AG04450 (cell line): ENCODE measurements at places on chromosomes 4 and X.

DNA sequence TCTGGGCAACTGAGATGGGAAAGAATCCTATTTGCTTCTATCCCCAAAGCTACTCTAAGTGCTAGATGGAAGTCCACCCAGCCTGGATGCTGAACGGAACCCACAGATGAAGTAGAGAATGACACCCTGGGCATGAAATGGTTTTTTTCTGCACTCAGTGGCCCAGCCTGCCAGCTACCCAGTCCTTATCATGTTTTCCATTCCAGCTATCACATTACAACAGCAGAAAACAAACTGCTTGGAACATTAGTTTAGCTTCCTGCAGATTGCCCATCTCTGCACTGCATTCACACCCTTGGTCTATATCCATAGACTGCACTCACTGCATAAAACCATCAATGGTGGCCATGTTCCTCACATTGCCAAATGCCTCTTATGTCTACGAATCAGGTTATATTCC, 79.1 kb downstream of the NYX start:
- DNase-seq, result no peak

DNA sequence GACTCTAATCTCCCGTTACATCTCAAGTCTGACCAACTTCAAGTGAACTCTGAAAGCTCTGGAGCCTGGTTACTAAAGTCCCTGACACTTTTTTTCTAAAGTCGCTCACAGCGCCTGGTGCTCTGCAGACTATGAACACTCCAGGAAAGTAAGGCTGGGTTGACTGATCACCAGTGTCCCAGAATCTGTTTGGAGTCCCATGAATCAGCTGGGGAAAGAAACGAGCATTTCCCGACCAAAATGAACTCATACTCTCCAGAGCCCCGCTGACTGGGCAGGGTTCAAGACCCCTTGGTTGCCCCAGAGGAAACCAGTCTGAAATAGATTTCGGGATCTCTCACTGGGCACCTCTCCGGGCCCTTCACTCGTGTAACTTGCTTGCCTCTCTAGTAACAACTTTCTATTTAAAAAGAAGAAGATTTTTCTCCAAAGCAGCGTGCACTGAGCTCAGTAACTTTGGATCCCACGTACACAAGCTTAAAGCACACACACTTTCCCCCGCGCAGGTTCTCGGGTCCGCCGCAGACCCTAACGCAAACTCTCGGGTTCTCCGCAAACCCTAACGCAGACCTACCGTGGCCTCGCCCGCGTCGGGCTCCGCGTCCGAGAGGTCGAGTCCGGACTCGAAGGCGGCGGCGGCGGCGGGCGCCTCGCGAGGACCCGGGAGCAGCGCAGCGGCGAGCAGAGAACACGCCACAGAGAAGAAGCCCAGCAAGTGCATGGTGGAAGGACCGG, 964 bp downstream of the VEGFC start:
- DNase-seq, result no peak

DNA sequence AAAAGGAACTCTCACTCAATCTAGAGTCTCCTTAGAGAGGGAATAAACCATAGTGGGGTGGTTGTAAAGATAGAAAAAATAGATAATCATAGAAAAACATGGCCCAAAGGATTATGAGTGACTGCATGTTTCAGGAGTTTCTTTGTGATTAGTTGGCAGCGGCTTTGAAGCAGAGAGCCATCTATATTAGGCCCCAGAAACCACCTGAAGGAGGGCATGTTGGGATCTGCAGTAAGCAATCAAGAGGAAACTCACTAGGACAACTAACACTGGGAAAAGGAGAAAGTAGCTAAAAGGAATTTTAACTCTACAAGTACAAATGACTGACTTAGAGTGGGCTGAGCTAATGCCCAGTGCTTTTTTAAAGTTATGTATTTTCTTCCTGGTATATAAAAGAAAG, 269.2 kb upstream of the NRK start:
- DNase-seq, result no peak

DNA sequence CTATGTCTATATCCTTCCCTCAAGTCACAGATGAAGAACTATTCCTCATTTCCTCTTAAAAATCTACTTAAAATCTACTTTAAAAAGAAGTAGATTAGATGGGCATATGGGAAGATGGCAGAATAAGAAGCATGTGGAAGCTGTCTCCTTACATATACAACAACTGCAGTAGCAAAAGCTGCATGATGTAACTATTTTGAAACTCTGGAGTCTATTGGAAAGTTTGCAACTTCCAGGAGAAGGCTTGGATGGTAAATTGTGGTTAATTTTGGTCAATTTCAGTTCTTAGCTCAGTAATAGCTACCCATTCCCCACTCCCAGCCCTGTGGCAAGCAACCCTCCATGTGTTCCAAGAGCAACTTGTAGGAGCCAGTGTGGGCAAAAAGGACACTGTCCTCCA, 36.9 kb downstream of the MORC4 start:
- no peak for DNase-seq

- no peak for DNase-seq
These were observed 944 bp downstream of the FUNDC2 start for GRCh38 chrX:155027509-155028066.

- no peak for DNase-seq
These were observed 1676.7 kb upstream of the TENM3 start for GRCh38 chr4:180566492-180566891.

GRCh38 chrX:128634754-128635153, 582.6 kb upstream of the ACTRT1 start:
- DNase-seq, result no peak

GRCh38 chrX:10326578-10326977, 169.8 kb downstream of the CLCN4 start:
- no peak for DNase-seq

DNA sequence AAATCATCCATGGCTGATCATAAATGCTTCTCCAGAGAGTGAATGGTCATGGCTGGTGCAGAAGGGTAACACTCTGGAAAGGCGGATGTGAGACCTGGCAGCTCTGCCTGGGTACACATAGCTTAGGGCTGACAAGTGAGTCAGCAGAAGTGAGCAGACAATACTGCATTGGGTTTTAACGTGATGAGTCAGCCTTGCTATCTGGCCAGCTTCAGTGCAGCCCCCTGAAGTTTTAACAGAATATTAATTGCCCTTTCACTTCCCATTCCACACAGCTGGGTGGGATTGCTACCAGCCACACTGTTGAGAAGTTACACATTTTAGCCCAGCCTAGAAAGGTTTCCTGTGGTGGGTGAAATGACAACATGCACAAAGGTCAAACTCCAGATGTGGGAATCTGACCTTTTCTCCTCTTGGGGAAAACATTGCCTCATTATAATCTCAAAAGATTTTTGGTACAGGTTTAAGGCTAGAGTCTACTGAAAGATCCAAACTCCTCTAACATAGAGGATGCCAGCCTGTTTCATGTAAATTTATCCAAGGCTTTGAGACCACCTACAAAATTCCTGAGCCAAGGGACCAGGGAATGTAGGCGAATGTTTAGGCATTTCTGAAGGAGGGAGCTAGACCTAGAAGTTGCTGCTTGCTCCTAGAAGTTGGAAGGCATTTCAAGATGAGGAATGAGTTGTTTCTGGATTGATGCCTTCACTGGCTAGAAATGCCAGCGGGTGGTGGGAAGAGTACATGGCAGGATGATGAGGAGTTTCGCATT, 230.3 kb upstream of the PGRMC2 start:
- peak; percentile 95 for DNase-seq

DNA sequence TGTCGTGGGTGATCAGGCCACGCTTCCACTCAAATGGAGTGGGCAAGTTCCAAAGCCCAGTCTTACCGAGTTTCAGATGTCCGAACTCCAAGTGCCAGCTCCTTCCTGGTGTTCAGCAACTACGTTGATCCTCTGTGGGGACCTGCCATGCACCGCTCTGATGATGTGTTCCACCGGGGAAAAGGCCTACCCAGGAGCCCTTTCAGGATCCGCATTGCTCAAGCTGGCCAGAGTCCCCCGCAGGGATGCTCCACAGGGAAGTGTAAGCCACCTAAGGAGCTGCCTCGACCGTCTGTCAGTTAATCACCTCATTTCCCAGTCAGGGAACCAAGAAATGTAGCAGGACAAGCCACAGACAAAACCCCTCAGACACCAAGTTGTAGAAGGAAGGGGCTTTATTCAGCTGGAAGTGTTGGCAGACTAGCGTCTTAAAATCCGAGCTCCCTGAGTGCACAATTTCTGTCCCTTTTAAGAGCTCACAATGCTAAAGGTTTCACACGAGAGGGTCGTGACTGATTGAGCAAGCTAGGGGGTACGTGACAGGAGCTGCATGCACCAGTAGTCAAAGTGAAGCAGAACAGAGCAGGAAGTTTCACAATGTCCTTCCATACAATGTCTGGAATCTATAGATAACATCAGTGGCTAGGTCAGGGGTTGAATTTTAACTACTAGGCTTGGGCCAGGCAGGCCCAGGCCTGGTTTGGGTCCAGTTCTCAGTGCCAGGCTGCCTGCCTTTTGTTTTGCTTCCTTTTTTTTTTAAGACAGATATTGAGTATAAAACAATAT, 126.2 kb upstream of the ZDHHC15 start:
- no peak for DNase-seq

DNA sequence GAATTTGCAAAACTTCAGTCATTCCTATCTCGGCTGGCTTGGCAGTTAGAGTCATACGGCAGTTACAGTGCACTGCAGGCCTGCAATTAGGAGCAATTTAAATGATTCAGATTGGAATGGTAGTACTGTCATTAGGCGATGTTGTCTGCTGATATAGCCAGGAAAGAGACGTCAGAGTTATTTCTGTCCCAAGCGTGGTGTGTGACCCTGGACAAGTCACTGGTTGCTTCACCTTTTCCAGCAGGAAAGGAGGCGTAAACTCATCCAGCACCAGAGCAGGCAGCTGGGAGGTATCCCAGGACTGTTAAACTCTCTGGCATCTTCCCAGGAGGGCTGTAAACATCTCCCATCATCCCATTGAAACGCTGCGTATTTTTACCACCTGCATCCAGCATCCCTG, 836 bp upstream of the LNX1 start:
- DNase-seq, result no peak
